ENCODE measurements at places on chromosomes 7 and 10.

DNA sequence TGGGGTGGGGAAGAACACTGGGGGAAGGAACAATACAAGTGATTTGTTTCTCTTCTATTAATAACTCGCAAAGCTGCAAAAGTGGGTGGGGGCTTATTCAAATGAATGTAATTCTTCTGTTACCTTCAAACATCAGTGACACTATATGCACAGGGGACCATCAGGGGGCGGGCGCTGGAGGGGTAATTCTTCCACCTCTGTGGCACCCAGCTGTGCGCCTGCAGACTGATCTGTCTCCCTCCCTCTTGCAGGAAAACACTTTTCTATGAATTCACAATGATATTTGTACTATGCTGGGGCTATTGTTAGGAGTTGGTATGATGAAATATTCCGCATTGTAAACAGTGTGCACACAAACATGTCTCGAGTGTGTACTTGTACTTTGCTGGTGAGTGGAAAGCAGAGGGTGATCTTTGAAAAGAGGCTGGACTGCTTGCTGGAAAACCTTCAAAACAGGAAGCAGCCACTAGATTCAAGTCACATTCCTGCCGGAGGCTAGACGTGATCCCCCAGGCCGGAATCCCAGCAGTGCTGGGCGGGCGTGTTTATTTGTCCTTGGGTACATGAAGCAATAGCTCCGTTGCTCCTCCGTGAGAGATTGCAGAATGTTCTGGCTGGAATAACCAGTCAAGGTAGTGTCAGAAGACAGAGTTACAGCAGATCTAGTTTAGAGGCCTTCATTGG, 15.8 kb upstream of the BNIP3 start:
- DNase-seq: no peak

- no peak for DNase-seq
These were observed 200.1 kb downstream of the SDHAF3 start for GRCh38 chr7:97317575-97317974.

- DNase-seq: no peak
These were observed 438.7 kb downstream of the LRMDA start for GRCh38 chr10:75870039-75870645.

DNA sequence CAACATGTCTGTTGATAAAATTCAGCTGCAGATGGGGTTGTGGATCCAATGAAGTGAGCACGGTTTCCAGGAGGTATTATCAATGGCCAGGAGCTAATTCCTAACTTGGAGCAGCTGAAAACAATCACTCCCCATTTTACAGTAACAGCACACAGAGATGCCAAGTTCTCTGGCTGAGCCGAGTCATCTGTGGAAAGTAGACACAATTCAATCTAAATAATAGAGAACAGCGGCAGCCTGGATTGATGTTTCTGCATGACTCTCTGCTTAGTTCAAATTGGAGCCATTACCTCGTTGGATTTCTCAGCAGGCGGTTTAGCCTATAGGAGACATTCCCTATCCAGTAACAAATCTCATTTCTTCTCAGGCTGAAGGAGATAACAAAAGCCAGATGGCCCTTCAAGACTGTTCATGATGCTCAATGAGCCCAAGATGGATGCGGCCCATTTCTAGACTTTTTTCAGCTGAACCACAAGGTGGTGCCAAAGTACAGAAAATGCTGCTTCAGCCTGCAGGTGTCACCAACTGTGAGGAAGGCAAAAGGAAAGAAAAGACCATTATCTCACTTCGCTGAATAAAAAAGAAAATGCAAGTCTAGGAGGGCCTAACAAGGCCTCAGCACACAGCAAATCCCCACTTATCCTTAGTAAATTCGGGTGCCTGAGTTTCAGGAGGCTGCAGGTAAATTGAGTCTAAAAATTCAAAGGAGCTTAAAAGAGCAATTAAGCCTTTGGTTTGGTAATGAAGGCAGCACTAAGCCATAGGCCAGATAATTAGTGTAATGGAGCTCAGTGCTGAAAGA, 83.7 kb downstream of the SLC16A9 start:
- DNase-seq: no peak

DNA sequence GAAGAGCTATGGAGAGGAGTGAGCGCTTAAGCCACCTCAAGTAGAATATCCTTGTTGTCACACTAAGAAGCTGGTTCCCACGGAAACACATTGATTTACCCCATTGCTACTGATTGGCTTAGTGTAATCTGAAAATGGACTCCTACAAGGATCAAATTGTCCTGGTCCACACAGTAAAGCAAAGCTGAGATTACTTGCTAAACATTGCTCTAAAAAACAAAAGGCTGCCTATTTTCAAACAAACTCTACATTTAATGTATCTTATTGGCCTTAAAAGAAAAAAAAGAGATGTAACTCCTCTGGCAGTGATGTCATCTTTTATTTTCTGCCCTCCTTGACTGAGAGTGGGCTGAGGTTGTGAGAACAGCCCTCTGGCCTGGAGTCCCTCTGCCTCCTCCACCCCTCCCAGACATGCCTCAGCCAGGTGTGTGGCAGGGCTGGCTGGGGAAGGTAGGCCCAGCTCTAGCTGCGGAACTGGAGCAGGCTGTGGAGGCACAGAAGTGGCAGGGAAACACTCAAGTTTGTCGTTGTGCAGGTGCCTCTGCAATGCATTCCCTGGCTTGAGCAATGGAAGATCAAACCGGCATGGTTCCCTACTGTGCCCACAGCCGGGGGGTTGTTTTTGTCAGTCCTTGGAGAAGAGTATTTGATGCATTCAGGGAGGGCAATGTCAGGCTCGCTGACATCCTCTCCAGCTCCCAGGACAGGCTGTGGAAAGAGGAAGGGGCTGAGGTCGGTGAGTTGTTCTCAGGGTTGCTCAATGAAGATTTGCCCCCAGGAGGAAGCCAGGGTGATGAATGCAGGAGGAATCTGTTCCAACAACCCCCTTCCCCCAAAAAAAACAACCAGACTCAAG, 9.1 kb downstream of the KLF6 start:
- DNase-seq: no peak

- DNase-seq: no peak
These were observed 240.3 kb upstream of the KAT6B start for GRCh38 chr10:74586088-74586585.

GRCh38 chr10:108620821-108621534, 1302.3 kb downstream of the XPNPEP1 start:
- no peak for DNase-seq

DNA sequence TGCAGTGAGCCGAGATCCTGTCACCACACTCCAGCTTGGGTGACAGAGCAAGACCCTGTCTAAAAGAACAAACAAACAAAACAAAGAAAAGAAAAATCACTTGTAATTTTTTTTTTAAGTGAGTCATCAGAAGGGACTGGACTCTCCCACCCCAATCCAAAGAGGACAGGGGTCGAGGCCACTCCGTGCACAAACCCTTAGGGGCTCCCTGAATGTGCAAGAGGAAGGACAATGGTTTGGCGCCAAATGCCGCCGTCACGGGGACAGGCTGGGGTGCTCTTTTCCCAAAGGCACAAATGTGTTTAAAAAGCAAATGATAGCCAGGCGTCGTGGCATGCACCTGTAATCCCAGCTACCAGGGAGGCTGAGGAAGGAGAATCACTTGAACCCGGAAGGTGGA, 23.8 kb downstream of the RCC1L start:
- no peak for DNase-seq

DNA sequence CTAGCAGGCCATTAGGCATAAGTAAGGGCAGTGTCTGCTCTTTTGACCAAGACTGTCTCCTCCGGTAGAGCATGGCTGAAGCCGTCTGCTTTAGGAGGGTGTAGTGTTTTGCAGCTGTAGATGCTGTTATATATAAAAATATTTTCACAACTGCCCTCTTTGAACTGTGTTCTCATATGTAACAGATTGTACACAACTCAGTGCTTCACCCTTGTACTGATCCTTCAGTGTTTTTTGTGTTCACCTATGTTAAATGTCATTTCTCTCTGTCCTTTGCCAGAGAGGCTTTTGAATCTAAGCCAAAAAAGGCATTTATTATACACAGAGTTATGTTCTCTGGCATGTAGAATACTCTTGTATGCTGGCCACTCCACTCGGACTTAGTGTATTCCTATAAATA, 135.5 kb downstream of the BICC1 start:
- no peak for DNase-seq

DNA sequence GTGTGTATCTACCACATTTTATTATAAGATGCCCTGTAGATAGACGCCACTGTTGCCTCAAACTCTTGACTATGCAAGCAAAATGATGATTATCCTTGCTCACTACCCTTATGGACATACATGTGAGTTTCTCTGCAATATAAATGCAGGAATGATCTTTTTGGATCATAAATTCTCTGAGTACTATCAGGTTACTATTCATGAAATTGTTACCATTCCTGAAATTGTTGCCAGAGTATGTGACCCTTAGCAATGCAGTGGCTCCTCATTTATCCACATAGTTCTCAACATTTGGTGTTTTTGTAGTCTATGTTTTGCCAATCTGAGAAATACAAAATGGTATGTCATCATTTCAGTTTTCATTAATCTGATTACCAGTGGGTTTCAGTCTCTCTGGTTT, 166.2 kb upstream of the FAM3C start:
- no peak for DNase-seq

All from stimulated activated CD4-positive, alpha-beta T cell treated with anti-CD3 and anti-CD28 coated beads, TNF-alpha, amount 100 ng/mL, for 1 hour (primary cell).